ENCODE measurements at places on chromosomes 13 and 19.

DNA sequence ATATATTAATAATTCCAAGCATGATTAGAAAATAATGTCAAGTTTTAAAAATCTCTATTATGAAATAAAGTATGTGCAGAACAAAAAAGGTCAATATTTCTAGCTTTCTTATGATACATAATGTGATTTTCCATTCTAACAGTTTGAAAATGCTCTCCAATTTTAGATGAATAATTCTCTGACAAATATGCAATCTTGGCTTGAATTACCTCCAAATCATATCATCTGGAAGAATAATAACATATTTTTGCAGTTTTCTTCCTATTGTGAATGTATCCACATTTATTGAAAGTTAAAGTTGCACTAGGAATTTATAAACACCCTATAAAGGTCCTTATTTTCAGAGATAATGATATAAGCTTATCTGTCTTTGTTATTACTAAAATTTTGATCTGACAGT, 548.5 kb upstream of the SLC10A2 start:
- no peak for DNase-seq

- DNase-seq: no peak
Measured at GRCh38 chr13:100314132-100314910, 225.4 kb downstream of the PCCA start.

DNA sequence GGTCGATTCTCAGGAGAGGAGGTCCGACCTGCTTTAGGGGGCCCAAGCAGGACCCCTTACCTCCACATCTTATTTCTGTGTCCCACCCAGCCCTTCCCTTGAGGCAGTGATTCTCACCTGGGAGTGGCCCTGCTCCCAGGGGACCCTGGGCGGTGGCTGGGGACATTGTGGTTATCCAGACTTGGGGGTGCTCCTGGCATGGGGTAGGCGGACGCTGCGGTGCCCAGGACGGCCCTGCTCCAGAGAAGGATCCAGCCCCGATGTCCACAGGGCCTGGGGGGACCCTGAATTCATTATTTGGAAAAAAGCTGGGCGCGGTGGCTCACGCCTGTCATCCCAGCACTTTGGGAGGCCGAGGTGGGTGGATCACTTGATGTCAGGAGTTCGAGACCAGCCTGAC, 84.4 kb downstream of the GADD45B start:
- no peak for DNase-seq

GRCh38 chr19:3338541-3339181, 27.7 kb upstream of the NFIC start:
- DNase-seq: no peak

DNA sequence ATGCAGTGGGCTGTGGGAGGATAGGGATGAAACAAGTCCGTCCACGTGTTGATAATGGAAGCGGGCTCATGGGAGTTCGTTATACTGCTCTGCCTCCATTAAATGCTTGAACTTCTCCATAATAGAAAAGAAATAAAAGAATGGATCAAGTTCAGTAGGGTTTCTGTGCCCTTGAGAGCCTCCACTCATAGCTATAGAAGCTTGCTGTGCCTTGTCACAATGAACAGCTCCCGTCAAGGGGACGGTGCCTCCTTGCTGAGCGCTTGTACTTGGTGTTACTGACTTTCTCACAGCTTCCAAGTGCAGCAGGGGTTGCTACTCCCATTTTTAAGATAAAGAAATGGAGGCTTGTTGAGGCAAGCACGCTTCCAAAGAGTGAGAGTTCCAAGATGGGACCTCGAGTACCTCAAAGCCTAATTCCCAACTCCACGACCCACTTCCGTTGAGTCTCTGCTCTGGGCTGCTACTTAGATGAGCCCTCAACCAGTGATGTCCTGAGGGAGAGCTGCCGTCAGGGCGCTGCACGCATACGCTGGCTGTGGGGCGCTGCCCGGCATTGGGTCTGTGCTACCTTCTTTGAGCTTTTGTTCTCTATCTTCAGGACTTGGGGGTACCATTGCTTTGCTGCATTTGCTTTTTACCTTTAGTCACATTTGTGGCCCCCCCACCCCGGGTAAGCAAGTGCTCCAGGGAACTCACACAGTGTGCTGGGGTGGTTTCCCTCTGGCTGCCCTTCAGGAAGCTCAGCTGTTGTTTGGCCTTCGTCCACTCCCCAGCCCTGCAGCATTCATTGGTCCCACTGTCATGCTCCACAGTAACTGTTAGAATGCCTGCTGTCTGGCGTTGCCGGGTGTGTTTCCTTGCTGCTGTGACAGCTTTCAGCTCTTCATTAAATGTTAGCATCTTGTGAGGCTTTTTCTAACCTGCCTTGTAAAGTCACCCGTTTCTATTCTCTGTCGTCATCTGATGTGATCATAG, 9.5 kb downstream of the SNRNP70 start:
- DNase-seq: no peak

GRCh38 chr13:91596842-91597241, 198.4 kb downstream of the GPC5 start:
- no peak for DNase-seq

Data from omental fat pad (tissue), 4 donors.